WTC11 (cell line): ENCODE measurements at places on chromosomes 13 and 19.

GRCh38 chr13:105643966-105644365 is 891.5 kb downstream of the EFNB2 start:
- no peak for DNase-seq

- DNase-seq = no peak
Observed at GRCh38 chr13:101811881-101812280, 359.4 kb downstream of the ITGBL1 start.

- DNase-seq = peak; percentile 91
Observed at GRCh38 chr19:4284176-4284958, 5.3 kb downstream of the SHD start.

DNA sequence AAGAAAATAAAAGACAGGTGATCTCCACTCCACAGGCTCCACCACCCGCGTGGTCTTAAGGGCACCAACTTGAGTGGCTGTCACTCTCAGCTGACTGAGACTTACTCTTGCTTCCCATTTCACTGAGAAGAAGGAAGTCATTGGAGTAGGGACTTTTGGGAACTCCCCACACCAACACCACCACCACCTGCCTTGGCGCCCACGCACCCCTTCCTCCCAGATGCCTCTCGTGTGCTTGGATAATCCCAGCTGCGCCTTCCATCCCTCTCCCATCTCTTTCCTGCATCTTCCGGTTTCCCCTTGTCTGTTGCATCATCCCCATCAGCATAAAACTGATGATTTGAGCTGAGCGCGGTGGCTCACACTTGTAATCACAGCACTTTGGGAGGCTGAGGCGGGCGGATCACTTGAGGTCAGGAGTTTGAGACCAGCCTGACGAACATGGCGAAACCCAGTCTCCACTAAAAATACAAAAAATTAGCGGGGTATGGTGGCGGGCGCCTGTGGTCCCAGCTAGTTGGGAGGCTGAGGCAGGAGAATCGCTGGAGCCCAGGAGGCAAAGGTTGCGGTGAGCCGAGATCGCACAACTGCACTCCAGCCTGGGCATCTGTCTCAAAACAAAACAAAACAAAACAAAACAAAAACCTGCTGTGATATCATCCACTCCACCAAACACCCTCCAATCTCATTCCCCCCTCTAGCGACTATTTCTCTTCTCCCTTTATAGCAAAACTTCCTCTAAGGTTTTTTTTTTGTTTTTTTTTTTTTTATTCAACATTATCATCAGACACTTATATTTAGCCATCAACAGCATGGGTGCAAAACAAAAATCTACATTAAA is 25.5 kb downstream of the AP2S1 start:
- DNase-seq = no peak

DNA sequence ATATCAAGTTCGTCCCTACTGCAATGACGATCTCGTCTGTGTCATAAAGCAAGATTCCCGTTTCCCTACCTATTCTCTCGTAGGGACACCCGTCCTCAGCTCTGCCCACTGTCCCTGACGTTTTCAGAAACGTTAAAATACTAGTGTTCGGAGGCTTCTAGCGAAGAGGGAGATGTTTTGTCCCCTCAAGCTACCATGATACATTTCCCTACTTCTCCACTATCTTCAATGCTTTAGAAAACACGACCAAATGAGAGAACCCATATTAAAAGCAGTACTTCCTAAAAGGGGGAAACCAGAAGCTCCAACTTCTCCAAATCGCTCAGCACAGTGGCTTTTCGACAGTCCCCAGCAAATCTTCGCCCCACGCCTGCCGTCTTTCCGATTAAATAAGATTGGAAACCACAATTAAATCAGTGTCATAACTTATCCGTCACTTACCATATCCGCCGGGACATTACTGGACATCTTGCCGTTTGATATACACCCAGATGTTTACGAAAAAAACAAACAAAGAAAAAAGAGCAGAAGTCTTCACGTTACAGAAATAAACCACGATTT is 1.3 kb downstream of the UBL3 start:
- DNase-seq = no peak

DNA sequence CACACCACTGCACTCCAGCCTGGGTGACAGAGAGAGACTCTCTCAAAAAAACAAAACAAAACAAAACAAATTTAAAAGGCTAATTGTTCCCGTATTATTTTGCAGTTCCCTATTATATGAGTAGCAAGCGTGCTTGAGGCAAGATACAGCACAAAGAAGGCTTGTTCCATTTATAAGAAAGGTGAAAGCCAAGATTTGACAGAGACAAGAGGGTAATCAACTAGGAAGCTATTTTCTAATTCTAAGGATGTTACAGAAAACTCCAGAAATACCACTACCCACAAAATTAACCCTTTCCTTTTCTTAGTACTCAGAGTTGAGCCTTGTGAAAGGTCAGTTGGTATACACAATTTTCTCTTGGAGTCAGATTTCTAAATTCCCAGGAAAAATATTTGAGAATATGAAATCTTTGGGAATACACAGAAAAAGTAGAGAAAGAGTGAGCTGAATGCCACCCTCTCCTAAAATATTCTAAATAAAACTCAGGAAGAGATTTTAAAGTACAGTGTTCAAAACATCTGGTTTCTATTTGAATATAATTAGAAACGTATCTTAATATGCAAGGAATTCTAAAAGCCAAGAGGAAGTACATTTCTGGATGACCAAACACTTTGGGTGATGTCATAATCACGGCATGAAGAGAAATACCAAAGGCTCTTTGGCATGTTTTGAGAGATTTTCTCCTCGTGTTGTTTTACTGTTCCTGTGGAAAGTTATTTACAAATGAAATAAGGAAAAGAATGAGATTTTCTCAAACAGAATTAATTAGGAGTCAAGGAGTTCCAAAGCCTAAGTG is 63.0 kb upstream of the FLT1 start:
- no peak for DNase-seq

DNA sequence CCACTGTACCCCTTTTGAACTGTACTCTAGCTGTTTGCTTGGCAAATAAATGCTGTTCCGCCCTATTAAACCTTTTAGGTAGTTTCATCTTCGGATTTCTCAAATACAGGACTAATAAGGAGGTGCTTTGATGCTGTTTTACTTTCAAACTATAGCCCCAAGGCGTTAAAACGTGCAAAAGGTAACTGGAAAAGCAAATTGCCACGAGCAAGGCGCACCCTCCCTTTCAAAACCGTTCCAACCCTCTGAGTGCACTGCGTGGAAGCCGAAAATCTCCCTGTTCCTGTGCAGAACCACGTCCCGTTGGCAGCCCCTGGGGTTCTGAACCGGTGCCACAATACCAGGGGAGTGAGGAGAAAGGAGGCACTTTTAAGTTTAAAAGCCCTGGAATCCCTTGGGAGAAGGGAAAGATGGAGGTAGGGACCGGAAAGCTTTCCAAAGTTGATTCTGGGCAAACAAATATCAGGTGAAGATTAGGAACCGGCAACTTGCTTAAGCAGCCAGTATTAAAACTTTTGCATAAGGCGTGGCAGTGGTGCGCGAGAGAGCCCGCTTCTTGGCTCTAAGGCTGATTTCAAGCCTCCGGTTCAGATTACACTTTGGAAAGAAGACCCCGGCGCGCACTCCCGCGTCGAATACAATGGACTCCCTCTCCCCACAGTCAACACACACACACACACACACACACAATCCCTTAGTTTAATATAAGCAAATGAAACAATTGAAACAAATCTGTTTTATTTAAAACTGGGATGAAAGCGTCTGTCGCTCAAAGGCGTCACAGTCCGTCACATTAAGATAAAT is 9.5 kb downstream of the POU4F1 start:
- peak; percentile 62 for DNase-seq

DNA sequence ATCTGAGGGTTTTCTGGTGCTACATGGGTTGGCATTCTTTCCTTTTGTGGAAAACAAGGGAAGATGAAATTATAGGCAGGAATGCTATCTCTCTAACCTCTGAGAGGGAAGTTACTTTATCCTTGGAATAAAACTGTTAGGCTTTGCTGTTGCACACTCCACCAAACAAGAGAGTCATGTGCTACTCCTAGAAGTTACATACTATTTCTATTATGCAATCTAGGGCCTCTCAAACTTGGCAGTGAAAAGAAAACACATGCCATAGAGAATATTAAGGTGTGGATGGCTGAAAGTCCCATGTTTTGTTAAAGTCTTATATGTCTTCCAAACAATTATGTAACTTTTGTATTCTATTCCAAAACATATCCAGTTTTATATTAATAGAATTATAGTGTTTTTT is 367.9 kb downstream of the SLC7A1 start:
- no peak for DNase-seq

DNA sequence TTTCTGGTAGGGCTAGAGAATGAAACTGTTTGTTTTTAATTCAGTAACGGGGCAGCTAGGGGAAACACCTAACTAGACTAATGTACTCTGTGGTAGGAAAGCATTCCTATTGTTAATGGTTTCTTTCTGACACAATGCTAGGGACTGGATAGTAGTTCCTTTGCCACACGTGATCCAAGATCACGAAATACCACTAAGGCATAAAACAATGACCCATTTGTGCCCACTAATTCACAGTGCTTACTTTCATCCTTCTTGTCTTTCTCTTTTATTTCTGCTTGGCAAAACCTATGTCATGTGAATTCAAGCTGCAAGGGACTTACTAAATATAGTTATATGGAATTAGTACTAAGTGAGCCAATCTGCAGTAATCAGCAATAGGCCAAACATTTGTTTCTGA is 834.1 kb upstream of the SLITRK6 start:
- no peak for DNase-seq

DNA sequence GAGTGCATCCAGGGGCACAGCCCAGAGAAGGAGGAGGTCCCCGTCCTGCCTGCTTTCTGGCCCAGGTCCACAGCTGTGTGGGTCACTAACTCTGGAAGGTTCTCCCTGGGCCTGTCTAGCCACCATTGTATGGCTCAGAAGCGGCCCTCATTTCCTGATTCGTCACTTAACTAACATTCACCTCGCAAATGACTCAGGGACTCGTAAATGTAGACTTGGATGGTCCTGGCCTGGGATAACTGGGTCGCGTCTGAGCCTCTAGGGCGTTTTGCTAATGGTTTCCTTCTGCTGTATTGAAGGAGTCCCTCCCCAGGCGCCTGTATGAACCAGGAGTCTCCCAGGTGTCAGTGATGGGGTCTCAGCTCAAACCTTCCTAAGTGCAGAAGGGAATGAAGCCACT is 162.8 kb downstream of the ZNF536 start:
- no peak for DNase-seq

DNA sequence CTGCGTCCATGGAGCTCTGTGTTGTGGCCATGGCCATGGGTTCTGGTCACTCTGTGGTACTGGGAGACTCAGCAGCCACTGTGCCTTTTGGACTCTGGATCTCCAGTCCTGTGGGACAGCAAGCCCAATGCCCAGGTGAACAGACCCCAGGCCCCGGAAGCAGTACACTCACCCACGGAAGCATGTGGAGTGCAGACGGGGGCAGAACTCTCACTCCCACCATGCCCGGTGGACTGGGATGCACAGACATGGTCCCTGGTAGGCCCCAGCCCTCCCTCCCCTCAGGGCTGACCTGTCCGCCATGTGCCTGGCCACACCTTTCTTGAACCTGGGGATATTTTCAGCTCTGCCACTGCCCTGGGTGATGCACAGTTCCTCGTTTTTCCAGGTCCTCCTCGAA is 163.3 kb downstream of the URI1 start:
- no peak for DNase-seq

GRCh38 chr19:18756896-18757295 is 34.2 kb downstream of the COMP start:
- no peak for DNase-seq

GRCh38 chr19:21491146-21491545 is 14.3 kb upstream of the ZNF429 start:
- DNase-seq = no peak

DNA sequence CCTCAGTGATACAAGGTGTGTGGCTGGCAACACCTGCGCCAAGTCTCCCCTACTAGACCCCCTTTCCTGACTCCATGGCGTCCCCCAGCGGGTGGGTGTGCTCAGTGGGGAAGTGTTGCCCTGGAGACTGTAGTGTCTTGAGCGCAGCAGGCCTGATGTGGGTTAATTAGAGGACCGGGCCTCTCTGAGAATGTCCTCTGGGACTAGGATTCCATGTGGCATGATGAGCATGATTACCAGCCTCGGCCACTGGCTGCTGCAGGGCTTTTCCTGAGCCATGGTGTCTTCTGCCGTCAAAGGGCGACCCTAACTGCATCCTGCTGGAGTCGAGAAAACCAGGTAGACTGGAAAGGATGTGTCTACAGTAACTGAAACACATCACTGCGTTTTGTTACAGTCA is 28.1 kb downstream of the MICOS13 start:
- no peak for DNase-seq

GRCh38 chr13:108669381-108669780 is 40.0 kb downstream of the MYO16 start:
- no peak for DNase-seq

DNA sequence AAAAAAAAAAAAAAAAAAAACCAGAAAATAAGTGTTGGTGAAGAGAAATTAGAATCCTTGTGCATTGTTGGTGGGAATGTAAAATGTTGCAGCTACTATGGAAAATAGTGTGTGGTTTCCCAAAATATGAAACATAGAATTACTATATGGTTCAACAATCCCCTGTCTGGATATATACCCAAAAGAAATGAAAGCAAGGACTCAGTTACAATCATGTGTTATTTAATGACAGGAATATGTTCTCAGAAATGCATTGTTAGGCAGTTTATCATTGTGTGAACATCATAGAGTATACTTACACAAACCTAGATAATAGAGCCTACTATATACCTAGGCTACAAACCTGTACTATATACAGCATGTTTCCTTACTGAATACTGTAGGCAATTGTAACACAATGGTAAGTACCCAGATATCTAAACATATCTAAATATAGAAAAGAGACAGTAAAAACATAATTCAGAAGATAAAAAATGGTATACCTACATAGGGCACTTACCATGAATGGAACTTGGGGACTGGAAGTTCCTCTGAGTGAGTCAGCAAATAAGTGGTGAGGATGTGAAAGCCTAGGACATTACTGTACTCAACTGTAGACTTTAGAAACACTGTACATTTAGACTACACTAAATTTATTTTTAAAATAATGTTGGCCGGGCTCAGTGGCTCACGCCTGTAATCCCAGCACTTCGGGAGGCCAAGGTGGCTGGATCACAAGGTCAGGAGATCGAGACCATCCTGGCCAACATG is 25.7 kb upstream of the SLC7A1 start:
- no peak for DNase-seq

- DNase-seq = no peak
Observed at GRCh38 chr13:113407103-113407530, 43.2 kb upstream of the GRTP1 start.

DNA sequence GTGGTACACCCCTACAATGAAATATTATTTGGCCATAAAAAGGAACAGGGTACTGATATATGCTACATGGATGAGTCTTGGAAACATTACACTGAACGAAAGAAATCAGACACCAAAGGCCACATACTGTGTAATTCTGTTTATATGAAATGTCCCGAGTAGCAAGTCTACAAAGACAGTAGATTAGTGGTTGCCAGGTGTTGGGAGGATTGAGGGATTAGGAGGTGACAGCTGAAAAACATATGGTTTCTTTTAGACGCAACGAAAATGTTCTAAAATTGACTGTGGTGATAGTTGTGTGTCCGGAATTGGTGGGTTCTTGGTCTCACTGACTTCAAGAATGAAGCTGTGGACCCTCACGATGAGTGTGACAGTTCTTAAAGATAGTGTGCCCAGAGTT is 35.1 kb downstream of the IL17D start:
- no peak for DNase-seq

- DNase-seq = no peak
Observed at GRCh38 chr19:38277549-38277948, 13.2 kb downstream of the SPINT2 start.

- DNase-seq = no peak
Observed at GRCh38 chr13:106078191-106078590, 457.3 kb downstream of the EFNB2 start.
